ENCODE measurements at places on chromosomes 3 and 15.

GRCh38 chr15:91939403-91939831, 85.9 kb downstream of the SLCO3A1 start:
- no peak for DNase-seq

DNA sequence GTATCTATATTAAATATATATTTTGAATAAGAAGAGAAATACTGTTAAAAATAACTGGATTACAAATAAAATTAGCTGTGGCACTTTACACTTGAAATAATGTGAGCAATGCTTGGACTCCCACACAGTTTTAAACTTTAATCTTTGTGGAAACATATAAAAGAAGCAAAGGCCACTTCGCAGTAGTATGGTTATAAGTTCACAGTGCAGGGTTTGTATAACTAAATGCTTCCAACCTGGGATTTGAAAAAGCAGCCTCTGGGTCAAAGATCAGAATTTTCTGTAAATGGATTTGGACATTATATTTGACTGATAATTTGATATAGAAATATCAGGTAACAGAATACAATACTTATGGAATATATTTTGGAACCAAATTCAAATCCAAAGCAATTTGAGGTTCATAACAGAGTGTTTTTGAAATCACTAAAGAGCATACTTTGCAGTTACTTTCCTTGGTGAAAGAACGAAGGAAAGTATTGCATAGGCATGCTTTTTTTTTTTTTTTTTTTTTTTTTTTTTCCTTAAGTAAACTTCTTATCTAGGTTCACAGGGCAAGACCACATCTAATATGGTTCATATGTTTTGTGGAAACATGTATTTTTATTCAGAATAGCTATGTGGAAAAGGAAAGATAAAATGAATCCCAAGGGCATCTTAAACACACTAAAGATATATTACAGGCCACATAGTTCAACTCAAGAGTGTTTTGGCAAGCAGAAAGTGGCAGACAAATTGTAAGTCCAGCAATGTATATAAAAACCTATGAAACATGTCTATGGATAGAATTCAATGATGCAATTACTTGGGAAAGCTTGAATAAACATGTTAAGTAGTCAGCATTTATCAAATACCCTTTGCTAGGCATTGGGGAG, 47.1 kb upstream of the SGO1 start:
- no peak for DNase-seq

GRCh38 chr15:48435321-48435720, 104.1 kb downstream of the DUT start:
- no peak for DNase-seq

- DNase-seq: no peak
These were observed 238.0 kb upstream of the CTNNB1 start for GRCh38 chr3:40961104-40961857.

DNA sequence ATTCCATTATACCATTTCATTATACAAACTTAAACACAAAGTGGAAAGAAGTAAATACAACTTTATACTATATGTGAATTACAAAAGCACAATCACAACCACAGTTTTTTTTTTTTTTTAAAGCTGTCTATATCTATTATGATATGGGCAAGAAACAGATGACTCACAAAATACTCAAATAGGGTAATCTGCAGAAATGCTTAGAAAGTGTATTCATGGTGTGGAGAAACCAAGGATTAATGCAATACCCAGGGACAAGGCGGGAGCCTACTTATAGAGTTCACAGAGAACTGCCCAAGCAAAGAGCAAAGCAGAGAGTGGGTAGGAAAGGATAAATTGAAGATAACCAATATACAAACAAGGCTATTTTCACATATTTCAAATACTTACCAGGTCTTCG, 332.0 kb downstream of the FHIT start:
- no peak for DNase-seq

DNA sequence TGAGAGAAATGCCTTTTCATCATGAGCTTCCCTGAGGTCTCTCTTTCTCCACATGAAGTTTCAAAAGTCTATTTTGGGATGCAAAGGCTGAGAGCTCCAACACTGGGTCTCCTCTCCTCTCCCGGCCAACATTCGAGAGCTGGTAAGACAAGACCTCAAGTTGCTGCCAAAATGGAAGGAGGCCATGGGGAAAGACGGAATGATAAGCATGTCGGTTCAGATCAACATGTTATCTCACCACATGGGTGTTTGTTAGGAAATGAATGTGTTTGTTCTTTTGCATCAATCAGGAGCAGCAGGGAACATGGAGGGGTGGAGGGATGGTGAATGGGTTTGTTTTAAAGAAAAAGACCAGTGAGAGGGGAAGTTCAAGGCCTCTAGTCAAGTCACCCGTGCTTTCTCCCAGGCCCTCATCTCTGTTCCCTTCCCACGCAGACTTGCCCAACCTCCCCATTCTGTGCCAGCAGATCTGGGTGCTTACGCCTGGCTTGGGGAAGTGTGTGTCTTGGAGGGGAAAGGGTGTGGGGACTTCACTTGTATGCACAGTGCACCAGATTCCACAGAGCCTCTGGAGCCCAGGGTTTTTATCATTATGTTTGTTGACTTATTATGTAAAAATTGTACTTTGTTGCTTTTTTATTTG, 23.5 kb upstream of the ATP10A start:
- no peak for DNase-seq

DNA sequence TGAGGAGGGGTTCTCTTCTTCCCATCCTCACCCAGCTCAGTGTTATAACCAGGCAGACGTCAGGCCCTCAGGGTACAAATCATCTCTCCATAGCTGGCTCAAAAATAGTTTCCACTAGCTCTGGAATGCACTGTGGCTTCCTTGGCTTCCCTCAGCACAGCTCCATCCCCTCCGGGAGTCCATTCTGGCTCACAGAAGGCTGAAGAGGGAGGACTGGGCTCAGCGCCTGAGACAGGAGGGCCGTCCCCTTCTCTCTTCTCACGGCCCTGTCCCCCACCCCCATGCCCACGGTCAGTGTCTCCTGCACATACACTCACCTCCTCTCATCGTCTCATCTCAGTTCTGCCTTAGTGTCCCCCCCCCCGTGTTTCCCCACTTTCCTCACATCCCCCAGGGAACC, 50.1 kb downstream of the UMPS start:
- no peak for DNase-seq

DNA sequence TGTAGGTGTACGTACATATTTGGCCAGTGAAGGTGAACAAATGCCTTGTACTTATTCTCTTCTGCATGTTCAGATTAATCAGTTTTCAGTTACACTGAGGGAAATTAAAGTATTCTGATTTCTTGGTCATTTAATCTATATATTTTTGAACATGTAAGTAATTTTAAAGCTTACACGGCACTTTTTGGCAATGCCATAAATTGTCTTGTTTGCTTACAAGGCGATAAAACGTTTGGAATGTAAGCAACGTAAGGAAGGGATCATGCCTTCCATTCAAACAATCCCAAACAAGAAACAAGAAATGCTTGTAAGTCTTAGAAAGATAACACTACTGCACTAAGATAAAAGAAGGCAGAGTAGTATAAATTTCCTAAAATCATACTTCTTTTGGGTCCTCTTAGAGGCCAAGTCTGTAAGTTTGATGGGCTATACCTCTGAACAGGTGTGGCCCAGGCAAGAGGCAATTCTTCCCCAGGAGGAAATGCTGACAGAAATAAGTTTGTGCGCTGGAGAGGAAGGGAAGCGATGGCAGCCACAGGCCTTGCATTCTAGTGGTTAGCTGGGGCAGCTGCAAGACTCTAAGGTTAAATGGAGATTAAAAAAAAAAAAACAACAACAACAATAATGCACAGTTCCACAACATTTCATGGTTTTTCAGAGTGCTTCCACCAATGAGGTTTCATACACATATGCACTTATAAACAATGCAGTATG, 73.8 kb downstream of the GOLIM4 start:
- DNase-seq: no peak

DNA sequence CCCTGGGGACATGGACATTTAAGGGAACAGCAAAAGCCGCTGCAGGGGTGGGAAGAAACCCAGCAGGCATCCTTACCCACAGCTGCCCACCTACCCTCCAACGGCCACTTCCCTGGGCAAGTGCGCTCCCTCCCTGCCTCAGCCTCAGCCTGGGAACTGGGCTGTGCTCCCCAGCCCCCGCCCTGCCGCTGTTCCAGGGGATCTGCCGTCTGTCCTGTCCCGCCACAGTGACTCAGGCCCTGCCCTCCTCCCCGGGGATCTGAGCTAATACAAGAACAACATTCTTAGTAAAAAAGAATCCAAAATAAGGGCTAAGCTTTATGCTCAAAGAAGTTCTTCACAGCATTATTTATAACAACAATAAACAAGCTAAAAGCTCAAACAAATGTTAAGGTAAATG, 7.4 kb upstream of the IQSEC1 start:
- no peak for DNase-seq

GRCh38 chr15:58269455-58270414, 131.6 kb downstream of the AQP9 start:
- DNase-seq: no peak

GRCh38 chr15:90580099-90580498, 50.4 kb downstream of the CRTC3 start:
- DNase-seq: no peak

DNA sequence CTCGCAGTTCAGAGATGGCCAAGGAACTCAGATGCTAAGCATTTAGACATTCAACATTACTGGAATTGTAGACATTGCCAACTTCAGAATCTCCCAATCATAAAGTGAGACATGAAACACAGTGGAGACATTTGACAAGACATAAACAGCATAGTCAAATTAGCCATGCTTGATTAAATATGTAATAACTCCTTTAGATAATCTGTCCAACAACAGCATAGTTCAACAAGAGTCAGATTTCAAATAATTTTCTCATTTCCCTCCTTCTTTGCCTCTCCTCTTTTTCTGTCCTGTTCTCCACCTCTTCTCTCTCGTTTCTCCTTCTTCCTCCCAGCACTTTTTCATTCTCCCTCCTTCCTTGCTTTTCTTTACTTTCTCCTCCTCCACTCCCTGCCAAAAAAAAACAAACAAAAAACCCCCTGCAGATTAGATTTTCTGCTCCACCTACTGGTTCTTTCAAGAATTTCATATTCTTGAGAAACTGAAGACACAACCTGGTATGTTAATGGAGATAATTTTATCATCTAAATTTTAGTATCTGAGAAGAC, 20.2 kb downstream of the CPOX start:
- DNase-seq: no peak

DNA sequence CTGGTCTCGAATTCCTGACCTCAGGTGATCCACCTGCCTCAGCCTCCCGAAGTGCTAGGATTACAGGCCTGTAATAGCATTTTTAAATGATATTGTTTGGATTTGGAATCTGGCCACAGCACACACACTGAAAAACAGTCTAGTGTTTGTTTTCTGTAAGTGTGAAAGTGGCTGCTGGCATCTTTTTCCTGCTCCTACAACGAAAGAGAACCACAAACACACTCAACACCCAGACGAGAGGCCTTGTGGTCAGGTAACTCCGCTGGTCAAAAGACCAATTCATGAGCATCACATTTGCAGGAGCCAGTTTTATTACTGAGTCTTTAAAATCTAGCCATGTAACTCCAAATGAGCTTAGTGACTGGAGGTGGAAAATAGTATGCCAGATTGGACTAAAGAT, 50.2 kb downstream of the IMPG2 start:
- DNase-seq: no peak

DNA sequence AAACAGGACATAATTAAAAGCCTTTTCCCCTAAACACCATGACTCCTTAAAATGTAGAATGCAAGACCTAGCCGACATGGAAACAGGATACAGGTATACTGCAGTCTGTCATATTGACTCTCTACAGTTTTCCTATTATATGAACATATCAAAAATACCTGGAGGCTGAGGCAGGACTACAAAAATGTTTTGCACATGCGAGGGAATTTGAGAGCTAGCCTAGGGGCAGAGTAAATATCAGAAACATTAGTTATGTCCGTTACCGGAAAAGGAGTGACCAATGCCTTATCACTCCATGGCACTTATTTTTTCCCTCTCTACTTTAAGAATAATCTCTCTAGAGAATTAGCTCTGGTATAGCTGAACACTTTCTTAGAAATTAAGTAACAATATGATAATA, 732.3 kb downstream of the TUSC7 start:
- no peak for DNase-seq

GRCh38 chr15:61051569-61052031, 177.5 kb downstream of the RORA start:
- no peak for DNase-seq

DNA sequence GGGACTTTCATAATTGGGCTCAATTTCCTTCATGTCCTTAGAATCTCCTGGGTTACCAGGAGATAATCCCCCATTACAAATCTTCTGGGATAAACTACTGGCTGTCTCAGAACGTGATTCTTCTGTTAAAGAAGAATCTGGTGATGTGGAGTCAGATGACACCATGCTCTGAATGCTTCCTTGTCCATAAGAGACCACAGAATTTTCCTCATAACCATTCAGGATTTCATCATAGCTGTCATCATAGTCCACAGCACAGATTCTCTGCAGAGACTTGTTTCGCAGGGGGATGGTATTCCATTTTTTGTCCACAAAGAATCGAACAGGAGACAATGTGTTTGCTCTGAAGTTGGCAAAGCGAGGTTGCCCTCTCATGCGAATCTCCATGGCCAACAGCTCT, 109.8 kb upstream of the TSPAN3 start:
- no peak for DNase-seq

- DNase-seq: no peak
These were observed 23.5 kb downstream of the MAGEF1 start for GRCh38 chr3:184688251-184688881.

DNA sequence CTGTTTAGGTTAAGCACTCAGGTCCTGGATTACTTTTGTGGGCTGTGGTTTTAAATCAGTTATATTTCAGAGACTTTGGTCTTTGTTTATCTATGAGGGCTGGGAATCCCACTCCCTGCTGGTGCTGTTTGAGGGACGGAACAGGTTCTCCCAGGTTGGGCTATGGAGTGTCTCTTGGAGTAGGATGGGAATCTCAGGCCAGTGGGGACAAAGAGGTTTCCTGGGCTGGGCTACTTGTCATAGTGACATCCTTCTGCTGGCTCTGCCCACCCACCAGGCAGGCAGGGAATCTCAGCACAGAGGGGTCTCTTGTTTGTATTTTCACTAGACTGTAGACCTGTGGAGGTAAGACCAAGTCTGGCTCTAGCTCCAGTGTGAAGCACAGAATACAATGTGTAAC, 47.2 kb upstream of the UBE3A start:
- DNase-seq: no peak

DNA sequence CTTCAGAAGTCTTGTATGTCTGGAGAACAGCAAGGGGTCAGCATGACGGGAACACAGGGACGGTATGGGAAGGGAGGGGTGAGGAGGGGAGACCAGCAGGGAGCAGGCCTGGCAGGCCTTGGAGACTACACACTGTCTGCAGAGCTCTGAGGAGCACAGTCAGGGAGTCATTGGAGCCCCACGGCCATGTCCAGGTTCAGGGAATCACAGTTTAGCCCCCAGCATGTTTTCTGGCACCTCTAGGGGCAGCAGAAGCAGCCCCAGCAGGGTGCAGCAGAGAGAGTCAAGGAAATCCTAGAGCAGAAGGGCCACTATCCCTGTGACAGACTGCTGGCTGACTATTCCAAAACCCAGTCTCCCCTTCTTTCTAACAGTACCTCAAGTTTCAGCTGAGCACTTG, 3.2 kb downstream of the LAMP3 start:
- no peak for DNase-seq

DNA sequence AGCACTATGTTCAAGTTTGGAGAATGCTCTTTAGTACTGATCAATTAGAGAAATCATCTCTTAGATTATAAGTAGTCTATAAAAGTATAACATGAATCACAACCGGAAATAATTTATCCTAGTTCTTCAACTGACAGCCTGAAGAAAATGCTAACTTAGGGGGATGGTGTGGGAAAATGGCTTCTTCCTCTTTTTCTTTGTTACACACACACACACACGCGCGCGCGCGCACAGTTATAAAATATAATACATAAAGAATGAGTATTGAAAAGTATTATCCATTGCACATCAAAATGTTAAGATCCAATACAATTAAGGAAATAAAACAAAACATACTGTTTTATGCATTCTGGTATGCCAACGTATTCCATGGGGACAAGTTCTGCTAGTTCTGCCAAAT, 11.2 kb upstream of the GTF2A2 start:
- no peak for DNase-seq

Measured in stimulated activated CD4-positive, alpha-beta T cell treated with anti-CD3 and anti-CD28 coated beads, Interleukin-1b, Interleukin-23, amount 100 ng/mL, for 1 hour (primary cell).